ENCODE measurements at places on chromosomes 4 and X. TPM values are rescaled to one million over a fixed set of nuclear protein-coding genes. Genes with fewer than 3 reads are reported as not detected.
A peak's percentile ranks its signal among the peaks of the same experiment; 100 is the strongest.

DNA sequence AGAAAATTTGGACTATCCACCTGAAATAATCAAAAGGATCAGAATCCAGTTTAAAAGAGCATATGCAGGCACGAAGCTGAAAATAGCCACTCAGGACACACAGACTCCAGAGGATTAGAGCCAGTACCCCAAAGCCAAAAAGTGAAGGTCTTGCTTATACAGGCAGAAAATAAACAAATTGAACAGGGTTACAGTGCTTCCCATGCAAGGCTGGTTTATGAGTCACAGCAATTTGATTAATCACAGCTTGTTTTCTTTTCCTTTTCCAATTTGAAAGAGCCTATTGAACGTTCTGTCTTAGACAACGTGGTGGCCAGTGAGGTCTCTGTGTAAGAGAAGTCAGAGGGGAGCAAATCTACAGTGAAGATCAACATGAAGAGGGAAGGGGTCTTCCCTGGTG, 10.2 kb downstream of the HGFAC start:
- DNase-seq = no peak

DNA sequence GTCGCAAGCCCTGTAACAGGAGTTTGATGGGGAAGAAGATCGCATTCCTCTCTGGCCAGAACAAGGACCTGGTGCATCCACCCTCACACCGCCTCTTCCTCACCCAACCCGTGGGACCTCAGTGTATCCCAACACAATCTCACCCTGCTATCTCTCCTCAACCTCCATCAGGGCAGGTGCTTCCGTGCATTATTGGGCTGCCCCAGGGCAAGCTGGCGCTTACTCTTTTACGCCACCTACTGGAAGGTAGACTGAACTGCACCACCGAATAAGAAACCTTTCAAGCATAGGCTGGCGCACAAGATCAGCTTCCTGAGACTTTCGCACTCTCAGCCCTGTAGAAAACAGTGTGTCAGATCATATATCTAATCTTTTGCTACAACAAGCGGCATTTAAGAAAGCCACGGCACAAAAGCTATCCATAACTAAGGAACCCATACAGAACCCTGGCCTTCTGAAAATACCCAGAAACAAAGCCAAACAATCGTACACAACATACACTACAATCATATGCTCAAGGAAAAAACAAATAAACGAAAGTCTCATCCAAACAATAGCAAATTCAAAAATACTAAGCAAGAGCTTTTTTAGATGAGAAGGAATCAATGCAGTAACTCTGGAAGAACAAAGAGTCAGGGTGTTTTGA, 209.3 kb downstream of the UGT8 start:
- peak; percentile 78 for DNase-seq

ADAM29 gene
- total RNA-seq = not detected

SHROOM2 gene
- total RNA-seq = 15.8 TPM

DNA sequence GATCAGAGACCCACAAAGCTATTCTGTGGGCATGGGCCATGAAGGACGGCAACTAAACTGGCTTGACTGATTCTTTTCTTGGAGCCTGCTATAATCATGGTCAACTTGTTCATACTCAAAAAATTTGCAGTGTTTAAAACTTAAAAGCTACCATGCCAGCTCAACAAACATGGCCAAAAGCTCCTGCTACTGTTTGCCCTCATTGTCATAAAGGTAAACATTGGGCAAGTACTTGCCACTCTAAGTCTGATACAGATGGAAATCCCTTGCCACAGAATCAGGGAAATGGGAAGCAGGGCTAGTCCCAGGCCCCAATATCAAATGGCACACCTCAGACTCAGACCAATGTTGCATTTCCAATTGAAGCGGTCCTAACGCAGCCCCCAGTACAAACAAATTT, 20.4 kb downstream of the UGT2B11 start:
- DNase-seq = no peak

STBD1 gene
- 2.6 TPM for total RNA-seq

DNA sequence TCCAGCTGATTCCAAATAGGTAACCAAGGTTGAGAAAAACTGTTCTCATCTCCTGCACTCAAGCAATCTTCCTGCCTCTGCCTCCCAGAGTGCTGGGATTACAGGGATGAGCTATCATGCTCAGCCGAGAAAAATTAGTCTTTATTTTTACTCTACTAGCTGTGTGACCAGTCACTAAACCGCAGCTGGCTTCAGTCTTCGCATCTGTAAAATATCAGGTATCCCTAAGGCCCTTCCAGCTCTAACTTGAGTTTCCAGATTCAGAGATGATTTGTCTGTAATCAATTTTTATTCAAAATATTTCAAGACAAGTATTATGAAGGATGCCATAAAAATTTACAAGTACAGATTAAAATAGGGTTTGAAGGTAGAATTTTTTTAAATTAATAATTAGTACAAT, 3.5 kb downstream of the ADH6 start:
- DNase-seq = no peak

DNA sequence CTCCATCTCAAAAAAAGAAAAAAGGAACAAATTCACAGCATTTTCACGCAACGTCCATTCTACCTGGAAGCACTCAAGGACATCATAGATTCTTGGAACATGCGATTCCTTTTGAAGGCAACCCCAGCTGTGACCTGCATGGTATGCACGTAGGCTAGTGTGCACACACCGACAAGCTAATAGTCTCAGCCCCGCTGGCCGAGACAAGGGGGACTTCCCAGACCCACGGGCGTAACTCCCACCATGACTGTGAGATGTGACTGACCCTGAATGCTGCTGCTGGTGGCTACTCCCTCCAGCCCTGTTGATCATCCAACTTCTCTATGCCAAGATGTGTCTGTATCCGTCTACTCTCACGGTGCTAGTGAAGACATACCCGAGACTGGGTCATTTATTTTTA, 78.3 kb downstream of the CRLF2 start:
- DNase-seq = no peak

ESX1 gene
- not detected for total RNA-seq

PHOX2B gene
- not detected for total RNA-seq

GRCh38 chrX:68743754-68744153, 85.1 kb upstream of the EFNB1 start:
- DNase-seq = no peak

DNA sequence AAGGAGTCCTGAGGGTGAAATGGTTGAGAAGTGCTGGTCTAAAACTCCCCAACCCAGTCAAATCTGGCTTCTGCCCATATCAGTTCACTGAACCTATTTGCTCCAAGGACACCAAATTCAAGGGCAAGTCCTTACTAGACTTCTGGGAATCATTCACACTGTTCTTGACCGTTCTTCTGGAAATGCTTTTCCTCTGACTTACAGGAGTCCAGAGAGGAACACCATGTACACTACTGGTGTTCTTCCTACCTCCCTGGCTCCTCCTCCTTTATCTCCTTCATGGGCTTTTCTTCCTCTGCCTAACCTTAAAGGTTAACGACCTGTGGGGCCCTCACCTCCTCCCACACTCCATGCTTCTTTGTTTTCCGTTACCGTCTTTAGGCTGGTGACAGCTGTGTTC, 281.3 kb downstream of the FRMPD4 start:
- no peak for DNase-seq

DNA sequence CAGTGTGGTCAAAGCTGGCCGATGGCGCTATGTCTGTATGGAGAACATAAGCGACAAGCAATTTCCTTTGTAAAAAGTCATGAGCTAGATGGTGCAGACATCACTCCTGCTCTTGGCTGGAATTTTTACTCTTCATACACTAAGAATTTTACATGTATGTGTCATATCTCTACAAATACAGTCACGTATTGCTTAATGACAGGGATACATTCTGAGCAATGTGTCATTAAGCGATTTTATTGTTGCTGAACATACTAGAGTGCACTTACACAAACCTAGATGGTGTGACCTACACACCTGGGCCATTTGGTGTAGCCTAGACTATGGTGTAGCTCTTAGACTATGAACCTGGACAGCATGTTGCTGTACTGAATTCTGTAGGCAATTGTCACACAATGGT, 185.4 kb downstream of the SOWAHB start:
- DNase-seq = no peak

DNA sequence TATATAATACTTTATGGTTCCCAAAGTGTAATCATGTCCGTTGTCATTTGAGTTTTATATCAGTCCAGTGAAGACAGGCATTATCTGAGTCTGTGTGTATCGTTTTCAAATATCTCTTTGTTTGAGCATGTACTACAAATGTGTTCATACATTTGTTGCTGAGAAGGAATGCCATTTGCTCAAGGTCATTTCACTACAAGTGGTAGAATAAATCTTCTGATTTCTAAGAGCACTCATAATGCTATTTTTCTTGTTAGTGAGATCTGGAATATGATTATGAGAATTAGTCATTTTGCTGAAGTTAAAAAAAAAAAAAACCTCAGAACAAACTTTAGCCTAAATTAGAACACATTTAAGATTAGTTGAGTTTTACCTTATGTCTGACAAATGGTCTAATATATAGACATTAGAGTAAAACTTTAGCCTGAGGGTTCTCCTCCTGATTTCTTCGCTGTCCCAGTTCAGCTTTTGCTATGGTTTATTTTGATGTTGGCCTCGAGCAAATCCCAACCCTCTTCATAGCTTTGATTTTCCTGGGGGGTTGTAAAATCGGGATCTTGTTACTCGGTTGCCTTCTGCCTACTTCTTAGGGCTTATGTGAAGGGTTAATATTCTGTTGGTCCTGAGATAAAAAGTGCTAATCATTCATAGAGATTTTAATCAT, 87.1 kb downstream of the TMEM131L start:
- no peak for DNase-seq

- DNase-seq = no peak
Measured at GRCh38 chrX:153495362-153495751, 577 bp downstream of the BGN start.

FGFBP1 gene
- total RNA-seq = not detected

CCNB3 gene
- 0.74 TPM for total RNA-seq

DNA sequence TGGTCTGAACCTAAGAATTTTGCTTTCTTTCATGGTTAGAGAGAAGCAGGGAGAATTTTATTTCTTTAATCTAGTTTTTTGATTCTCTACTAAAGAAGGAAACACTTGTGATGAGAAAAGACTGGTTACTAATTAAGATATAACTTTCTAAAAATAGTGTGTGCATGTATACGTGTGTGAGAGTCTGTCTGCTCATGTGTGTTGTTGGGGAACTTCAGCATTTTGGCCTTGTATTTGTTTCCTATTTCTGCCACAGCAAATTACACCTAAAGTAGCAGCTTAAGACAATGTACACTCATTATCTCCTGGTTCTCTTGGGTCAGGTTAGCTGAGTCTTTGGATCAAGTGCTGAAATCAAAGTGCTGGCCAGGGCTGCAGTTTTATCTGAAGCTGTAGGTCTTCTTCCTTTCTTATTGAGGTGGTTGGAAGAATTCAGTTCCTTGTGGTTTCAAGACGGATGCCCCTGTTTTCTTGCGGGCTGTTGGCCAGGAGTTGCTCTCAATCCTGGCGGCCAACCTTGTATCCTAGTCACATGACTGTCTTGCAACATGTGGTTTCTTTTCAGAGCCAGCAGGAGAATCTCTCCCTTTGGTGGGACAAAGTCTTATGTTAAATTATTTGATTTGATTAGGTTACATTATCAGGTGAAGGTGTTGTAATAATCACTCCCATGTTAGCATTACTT, 188.4 kb upstream of the CLNK start:
- no peak for DNase-seq

- DNase-seq = no peak
Measured at GRCh38 chr4:76673362-76673761, 224.6 kb downstream of the SOWAHB start.

FDCSP gene
- total RNA-seq = not detected

- DNase-seq = no peak
Measured at GRCh38 chrX:29257521-29257920, 670.3 kb downstream of the IL1RAPL1 start.

GRCh38 chrX:66163849-66164411, at the start of gene HEPH:
HEPH (plus strand) TSS chrX:66164247; CDS start chrX:66170571, 6,324 bp downstream.
- peak; percentile 68 for DNase-seq
